ENCODE measurements at places on chromosomes 12 and 14. TPM values are rescaled to one million over a fixed set of nuclear protein-coding genes. Genes with fewer than 3 reads are reported as not detected.

The SNRNP35 gene
- 29.8 TPM for total RNA-seq

The NGB gene
- total RNA-seq = not detected

The PZP gene
- total RNA-seq = 0.24 TPM

The AMIGO2 gene
- 10.7 TPM for total RNA-seq

The CLECL1 gene
- total RNA-seq = not detected

The KRT86 gene
- not detected for total RNA-seq

DNA sequence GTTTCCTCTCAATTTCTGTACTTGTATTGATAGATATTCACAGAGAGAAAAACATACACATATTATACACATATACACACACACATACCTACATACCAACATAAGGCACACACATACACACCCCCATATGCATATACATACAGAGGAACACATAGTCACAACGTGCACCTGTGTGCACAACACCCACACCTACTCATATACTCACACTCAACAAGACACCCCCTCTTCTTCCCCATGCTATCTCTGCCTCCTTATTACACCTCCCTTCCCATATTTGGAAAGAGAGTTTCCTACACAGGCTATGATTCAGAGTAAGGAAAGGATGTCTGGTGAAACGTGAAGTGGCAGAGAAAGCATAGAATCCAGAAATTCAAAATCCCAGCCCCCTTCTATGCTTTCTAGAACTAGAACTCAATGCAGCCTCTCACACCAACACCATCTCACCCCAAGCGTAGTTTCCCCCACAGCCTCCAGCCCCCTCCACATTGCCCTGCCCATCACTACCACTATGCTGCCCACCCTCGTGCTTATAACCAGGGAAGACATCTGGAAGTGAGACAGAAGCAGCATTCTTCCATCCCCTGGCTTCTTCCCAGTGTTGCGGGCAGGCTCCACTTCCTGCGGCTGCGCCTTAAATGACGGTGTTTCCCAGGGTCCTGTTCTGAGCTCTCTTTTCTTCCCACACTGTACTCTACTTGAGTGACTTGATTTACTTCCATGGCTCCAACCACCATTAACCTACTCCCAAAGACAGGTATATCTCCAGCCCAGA is 2.4 kb downstream of the RNASE8 start:
- no peak overlapping the region for H3K4me3 ChIP-seq
- no peak overlapping the region for H3K27ac ChIP-seq
- no peak for DNase-seq
- no peaks in the 10 kb centered on the region for H3K36me3 ChIP-seq
- no peaks in the 10 kb centered on the region for H3K27me3 ChIP-seq
- H3K4me1 ChIP-seq = peaks cover 35% of the 10 kb centered on the region

- H3K27me3 ChIP-seq = no peaks in the 10 kb centered on the region
- H3K4me3 ChIP-seq = no peak overlapping the region
- H3K36me3 ChIP-seq = no peaks in the 10 kb centered on the region
- no peaks in the 10 kb centered on the region for H3K4me1 ChIP-seq
These were observed 51.0 kb upstream of the FERMT2 start for GRCh38 chr14:53001787-53002378.

- H3K27me3 ChIP-seq = no peaks in the 10 kb centered on the region
- no peak overlapping the region for H3K4me3 ChIP-seq
- H3K4me1 ChIP-seq = peaks cover 35% of the 10 kb centered on the region
- DNase-seq = no peak
- no peak overlapping the region for H3K27ac ChIP-seq
These were observed 3.8 kb downstream of the FOXJ2 start for GRCh38 chr12:8036346-8036745.

- peak overlapping the region; percentile 98 for H3K27ac ChIP-seq
- H3K36me3 ChIP-seq = peaks cover 23% of the 10 kb centered on the region
- H3K4me1 ChIP-seq = peaks cover 46% of the 10 kb centered on the region
- no peaks in the 10 kb centered on the region for H3K27me3 ChIP-seq
- peak overlapping the region; percentile 100 for H3K4me3 ChIP-seq
These were observed 2.1 kb upstream of the UBC start for GRCh38 chr12:124916374-124917134.

DNA sequence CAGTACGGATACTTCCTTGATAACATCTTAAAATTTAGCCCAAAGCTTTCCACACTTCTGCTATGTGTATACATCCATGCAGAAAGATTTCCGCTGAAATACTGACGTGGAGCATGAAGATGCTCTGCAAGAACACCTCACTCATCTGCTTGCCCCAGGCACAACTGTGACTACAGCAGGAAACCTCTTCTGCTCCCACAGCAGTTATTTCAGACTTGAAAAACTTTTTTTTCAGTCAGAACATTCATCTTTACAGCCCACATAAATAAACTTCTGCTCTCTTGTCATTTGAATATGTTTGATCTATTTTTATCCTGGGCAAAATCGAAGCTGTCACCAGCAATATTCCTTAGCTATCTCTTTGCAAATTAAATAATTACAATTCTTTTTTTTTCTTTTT is 6.8 kb upstream of the LRIG3 start:
- H3K27ac ChIP-seq = no peak overlapping the region
- H3K27me3 ChIP-seq = peaks cover 3% of the 10 kb centered on the region
- H3K4me1 ChIP-seq = peaks cover 41% of the 10 kb centered on the region
- no peaks in the 10 kb centered on the region for H3K36me3 ChIP-seq

DNA sequence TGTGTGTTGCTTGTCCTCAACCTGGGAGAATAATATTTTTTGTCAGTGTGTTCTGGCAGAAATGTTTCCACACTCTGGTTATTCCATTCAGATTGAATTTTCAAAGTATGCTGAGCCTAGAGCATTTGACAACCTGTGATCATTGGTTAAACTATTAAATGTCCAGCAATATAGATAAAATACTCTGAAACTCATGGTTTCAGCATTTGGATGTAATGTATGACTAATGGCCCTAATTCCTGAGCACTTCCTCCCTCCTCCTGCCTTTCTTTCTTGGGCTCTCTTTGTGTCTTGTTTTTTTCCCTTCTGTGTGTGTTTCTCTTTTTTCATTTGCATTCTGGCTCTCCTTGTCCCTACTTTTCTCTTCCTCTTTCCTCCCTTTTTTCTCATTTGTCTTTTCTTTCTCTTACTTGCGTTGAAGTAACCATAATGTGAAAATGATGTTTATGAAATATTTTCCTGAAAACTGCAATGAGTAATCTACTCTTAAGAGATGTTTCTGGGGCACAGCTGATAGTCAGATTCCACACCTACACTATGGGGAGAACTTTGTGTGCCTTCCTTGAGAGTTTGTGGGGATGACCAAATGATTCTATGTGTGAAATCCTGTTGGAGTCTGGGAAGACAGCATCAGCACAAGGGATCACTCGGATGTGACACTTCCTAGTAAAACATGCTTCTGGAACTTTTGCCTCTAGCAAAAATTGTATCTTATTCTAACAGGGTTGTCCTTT is 74.6 kb downstream of the FRMD6 start:
- no peak overlapping the region for H3K27ac ChIP-seq
- peaks cover 36% of the 10 kb centered on the region for H3K36me3 ChIP-seq
- peaks cover 5% of the 10 kb centered on the region for H3K4me1 ChIP-seq
- no peaks in the 10 kb centered on the region for H3K27me3 ChIP-seq
- no peak for DNase-seq
- no peak overlapping the region for H3K4me3 ChIP-seq

DNA sequence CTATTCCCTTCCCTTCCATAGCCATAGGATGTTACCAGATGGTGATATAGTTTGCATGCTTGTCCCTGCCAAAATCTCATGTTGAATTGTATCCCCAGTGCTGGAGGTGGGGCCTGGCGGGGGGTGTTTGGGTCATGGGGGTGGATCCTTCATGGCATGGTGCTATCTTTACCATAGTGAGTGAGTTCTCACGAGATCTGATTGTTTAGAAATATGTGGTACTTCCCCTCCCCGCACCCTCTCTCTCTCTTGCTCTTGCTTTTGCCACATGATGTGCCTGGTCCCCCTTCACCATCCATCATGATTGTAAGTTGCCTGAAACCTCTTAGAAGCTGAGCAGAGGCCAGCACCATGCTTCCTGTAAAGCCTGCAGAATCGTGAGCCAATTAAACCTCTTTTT is 181.3 kb downstream of the CAND1 start:
- no peak overlapping the region for H3K4me3 ChIP-seq
- H3K4me1 ChIP-seq = peaks cover 4% of the 10 kb centered on the region
- peaks cover 5% of the 10 kb centered on the region for H3K27me3 ChIP-seq
- no peak overlapping the region for H3K27ac ChIP-seq

DNA sequence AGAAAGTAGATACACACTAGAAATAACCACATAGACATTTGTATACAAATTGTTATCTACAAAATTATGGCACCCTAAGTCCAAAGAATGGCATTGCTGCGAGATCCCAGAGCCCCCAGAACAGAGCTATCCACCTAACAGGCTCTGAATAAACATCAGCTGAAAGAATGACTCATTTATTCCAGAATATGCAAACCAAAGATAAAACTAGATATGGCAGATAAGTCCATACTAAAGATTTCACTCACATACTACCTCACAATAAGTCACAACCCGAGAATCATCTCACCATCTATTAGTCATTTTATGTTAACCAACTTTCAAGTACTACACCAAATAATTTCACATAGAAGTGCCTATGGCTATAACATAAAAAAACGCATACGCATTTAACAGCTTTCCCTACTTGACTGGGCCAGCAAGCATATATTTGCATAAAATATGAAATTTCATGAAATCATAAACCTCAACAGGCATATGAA is 5.6 kb downstream of the CNIH1 start:
- no peaks in the 10 kb centered on the region for H3K27me3 ChIP-seq
- H3K27ac ChIP-seq = no peak overlapping the region
- H3K36me3 ChIP-seq = peaks cover 5% of the 10 kb centered on the region
- no peak overlapping the region for H3K4me3 ChIP-seq

GRCh38 chr12:68481181-68481941 is 129.3 kb upstream of the RAP1B start:
- H3K4me1 ChIP-seq = peaks cover 9% of the 10 kb centered on the region
- no peak overlapping the region for H3K4me3 ChIP-seq
- peaks cover 7% of the 10 kb centered on the region for H3K27me3 ChIP-seq
- no peak for DNase-seq

- no peaks in the 10 kb centered on the region for H3K27me3 ChIP-seq
- no peak for DNase-seq
- peaks cover 21% of the 10 kb centered on the region for H3K36me3 ChIP-seq
- no peak overlapping the region for H3K4me3 ChIP-seq
- peaks cover 2% of the 10 kb centered on the region for H3K4me1 ChIP-seq
- no peak overlapping the region for H3K27ac ChIP-seq
These were observed 104.0 kb downstream of the GPR135 start for GRCh38 chr14:59360923-59361794.

GRCh38 chr12:113581342-113581741 is 109.7 kb upstream of the LHX5 start:
- DNase-seq = no peak
- peaks cover 2% of the 10 kb centered on the region for H3K36me3 ChIP-seq
- no peak overlapping the region for H3K27ac ChIP-seq
- peaks cover 74% of the 10 kb centered on the region for H3K27me3 ChIP-seq

GRCh38 chr14:37870632-37871346 is 275.4 kb downstream of the TTC6 start:
- H3K4me1 ChIP-seq = peaks cover 17% of the 10 kb centered on the region
- H3K27me3 ChIP-seq = no peaks in the 10 kb centered on the region
- no peak overlapping the region for H3K4me3 ChIP-seq

DNA sequence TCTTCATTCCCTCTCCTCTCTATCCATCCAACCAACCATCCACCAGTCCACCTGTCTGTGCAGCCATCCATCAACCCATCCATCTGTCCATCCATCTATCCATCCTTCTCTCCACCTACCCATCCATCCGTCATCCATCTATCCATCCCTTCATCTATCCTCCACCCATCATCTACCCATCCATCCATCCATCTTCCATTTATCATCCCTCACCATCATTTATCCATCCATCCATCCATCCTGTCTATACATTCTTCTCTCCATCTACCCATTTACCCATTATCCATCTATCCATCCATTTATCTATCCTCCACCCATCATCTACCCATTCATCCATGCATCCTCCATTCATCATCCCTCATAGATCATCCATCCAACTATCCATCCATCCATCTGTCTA is 24.4 kb downstream of the AACS start:
- no peak for DNase-seq
- H3K27ac ChIP-seq = no peak overlapping the region
- H3K4me3 ChIP-seq = no peak overlapping the region
- H3K4me1 ChIP-seq = peaks cover 19% of the 10 kb centered on the region
- peaks cover 18% of the 10 kb centered on the region for H3K36me3 ChIP-seq

DNA sequence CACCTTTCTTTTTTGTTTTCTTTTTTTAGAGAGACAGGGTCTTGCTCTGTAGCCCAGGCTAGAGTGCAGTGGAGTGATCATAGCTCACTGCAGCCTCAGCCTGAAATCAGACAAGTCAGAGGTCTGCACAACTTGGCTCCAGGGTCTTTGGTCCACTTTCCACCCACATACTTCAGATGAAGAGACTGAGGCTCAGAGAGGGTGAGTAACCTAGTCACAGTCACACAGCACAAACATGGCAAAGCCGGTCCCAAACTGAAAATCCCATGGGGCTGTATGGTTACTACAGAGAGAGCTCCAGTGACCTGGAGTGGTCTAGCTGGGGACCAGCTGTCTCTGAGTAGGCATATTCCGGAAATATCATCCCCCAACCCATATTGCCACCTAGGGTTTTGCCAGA is 19.2 kb downstream of the LHX5 start:
- H3K4me3 ChIP-seq = no peak overlapping the region
- H3K27ac ChIP-seq = no peak overlapping the region
- H3K27me3 ChIP-seq = peaks cover 46% of the 10 kb centered on the region
- H3K36me3 ChIP-seq = no peaks in the 10 kb centered on the region

GRCh38 chr14:35989736-35990135 is 163.6 kb downstream of the BRMS1L start:
- H3K4me3 ChIP-seq = no peak overlapping the region
- peak overlapping the region; percentile 36 for H3K27ac ChIP-seq
- DNase-seq = no peak
- no peaks in the 10 kb centered on the region for H3K27me3 ChIP-seq

DNA sequence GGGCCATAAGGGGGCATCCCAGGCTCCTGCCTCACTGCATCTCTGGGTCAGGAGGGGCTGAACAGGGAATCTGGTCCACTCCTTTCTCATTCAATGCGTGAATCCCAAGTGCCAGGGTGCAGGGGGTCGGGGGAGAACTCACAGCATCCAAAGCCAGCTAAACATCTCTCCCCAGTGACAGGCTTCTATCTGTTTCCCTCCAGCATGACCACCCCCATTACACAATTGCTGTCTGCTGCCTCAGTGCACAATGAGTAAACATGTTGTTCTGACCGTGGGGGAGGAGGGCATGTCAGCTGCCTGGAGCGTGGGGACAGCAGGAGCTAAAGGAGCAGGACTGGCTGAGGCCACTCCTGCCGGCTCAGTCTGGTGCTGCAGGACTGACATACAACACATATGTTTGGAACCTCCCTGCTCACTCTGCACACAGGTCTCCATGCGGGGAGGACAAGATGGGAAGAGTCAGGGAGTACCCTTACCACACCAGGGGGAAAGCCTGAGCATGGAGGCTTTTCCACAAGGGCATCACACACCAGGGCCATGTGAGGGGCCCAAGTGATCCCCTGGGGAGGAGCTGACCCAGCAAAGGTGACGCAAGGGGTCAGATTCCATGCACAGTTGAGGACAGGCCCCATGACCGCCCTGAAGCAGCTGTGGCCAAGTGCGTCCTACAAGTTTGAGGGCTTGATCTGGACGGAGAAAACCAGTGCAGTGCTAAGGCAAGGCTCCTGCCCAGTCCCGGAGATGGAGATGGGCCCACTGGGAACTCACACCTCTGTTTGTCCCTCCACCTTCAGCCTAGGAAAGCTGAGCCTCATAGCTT is 1.4 kb downstream of the TNS2 start:
- H3K27ac ChIP-seq = peak overlapping the region; percentile 76
- no peak for DNase-seq
- peaks cover 23% of the 10 kb centered on the region for H3K4me1 ChIP-seq
- no peak overlapping the region for H3K4me3 ChIP-seq
- peaks cover 2% of the 10 kb centered on the region for H3K27me3 ChIP-seq

GRCh38 chr14:38662781-38663180 is 406.9 kb upstream of the CLEC14A start:
- DNase-seq = no peak
- peaks cover 43% of the 10 kb centered on the region for H3K27me3 ChIP-seq
- H3K27ac ChIP-seq = peak overlapping the region; percentile 67
- no peak overlapping the region for H3K4me3 ChIP-seq
